ENCODE measurements at places on chromosomes 1 and 21. TPM values are rescaled to one million over a fixed set of nuclear protein-coding genes. Genes with fewer than 3 reads are reported as not detected.

Gene ILDR2
- total RNA-seq: 17.5 TPM

Gene CD5L
- not detected for total RNA-seq

GRCh38 chr1:22142315-22143064 is 407 bp downstream of the WNT4 start:
- DNase-seq: no peak

- DNase-seq: no peak
These were observed 13.2 kb downstream of the FCER1A start for GRCh38 chr1:159315381-159315780.

DNA sequence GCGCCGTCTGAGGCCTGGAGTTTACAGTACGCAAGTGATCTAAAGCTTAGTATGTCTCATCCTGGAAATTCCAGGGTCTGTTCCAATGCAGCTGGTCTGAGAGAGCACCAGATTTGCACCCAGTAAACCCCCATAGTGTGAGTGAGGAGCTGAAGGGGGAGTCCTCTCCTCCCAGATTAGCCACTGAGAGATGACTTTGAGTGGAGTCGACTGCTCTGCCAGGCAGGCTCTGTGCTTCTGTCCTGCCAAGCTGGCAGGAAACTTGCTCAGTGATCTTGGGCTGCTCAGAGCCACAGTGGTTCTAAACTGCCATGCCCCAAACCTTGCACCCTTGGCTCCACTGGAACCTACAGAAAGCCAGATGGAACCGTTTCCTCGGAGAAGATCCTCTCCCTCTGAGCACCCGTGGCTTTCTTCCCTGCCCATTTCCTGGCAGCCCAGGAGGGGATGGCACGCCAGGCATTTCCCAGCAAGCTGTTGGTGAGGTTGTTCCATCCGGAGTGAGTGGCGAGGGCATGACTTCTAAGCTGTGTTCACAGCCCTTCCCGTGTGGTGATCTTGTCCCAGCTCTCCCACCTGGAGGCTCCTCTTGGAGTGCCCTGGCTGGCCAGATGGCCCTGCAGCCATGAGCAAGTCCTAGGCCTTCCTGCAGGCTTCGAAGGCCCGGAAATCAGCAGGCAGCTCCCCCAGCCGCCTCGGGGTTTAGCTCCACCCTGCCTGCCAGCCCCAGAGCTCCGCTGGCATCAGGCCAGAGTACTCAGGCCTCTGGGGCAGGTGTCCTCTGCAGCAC is 125.9 kb upstream of the VAMP3 start:
- peak; percentile 60 for DNase-seq

- DNase-seq: no peak
These were observed 95.7 kb upstream of the NR5A2 start for GRCh38 chr1:199931666-199932377.

GRCh38 chr1:162230096-162230495 is 146.6 kb downstream of the SPATA46 start:
- DNase-seq: peak; percentile 44

GRCh38 chr1:157369808-157370521 is 182.3 kb downstream of the FCRL5 start:
- DNase-seq: peak; percentile 43

DNA sequence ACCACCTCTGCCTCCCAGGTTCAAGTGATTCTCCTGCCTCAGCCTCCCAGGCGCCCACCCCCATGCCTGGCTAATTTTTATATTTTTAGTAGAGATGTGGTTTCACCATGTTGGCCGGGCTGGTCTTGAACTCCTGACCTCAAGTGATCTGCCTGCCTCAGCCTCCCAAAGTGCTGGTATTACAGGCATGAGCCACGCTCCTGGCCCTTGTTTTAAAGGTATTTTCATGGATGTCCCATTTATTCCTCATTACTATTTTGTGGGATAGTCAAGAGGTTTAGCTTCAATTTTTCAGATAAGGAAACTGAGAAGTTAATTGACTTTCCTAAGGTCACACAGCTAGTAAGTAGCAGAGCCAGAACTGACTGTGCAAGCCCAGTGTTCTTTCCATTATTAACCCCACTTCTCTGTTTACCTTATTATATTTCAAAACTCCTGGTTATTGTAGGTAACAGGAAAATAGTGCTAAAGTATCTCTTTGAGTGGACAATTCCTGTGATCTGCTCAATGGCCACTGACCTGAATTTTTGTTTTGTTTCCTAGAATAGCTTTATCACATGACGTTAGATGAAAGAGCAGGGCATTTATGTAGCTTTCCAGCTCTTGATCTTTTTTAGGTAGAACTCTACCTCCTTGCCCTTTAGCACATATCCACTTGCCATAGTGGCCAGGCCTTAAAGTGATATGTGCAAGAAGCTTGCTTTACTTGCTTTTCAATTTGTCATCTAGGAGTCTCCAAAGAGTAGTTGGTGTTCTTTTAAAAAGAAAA is 13.6 kb downstream of the ZYG11B start:
- DNase-seq: no peak

GRCh38 chr1:173663159-173663558 is 6.5 kb downstream of the ANKRD45 start:
- DNase-seq: no peak

DNA sequence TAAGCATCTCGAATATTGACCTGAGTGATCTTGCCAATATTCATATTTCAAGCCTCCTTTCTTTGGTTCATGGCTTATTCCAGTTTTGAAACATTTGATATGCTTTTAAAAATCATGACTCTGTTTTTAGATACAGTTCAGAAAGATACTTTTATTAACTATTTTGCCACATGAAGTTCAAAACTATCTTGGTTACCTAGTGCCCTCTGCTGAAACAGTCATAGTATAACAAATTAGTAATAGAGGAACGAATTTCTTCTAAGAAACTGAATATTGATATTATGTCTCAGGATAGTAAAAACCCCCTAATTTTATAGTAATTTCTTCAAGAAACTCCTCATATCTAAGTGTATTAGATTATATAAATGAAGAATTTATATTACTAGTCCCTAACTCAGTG is 52.6 kb upstream of the RC3H1 start:
- peak; percentile 54 for DNase-seq

All from renal cortical epithelial cell (primary cell).